GM13977 (cell line): ENCODE measurements at places on chromosomes 11 and 22.

GRCh38 chr11:72807021-72807693 is 7.1 kb upstream of the ATG16L2 start:
- no peak for DNase-seq

- no peak for DNase-seq
These were observed 3.6 kb upstream of the INPP5J start for GRCh38 chr22:31119026-31119717.

- DNase-seq: no peak
These were observed 2.5 kb downstream of the CSTF3 start for GRCh38 chr11:33158596-33159275.

GRCh38 chr11:78868563-78868962 is 293.9 kb upstream of the NARS2 start:
- DNase-seq: no peak
